Left renal pelvis (tissue), 4 donors: ENCODE measurements at places on chromosomes 7 and 10.

DNA sequence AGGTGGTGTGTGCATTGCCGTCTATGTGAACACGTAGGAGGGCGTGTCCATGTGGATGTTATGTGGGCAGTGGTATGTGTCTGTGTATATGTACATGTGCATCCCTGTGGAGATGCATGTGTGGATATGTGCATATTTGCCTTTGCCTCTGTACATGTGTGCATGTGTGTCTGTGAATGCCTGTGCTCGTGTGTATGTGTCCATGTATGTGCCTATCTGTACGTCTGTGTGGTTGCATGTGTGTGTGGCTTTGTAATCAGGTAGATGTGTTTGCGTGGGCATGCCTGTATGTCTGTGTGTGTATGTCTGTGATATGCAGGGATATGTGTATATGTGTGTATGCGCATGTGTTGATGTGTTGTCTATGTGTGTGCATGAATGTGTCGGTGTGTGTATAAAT lies 19.7 kb downstream of the ADCY1 start:
- DNase-seq = no peak

DNA sequence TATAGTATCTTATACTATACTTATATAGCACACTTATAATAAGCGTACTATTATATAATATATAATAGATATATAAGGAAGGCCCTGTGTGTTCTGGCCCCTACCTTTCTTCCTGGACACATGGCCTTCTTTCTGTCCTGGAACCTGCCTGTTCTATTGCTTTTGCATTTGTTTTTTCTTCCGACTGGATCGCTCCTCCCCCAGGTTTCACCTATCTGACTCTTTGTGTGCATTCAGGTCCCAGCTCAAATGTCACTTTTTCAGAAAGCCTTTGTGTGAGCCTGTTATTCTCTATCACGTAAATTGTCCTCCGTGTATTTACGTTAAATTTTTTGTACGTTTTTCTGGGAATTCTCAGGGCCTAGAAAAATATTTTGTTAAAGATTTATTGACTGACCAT lies 2.9 kb upstream of the TRIM8 start:
- no peak for DNase-seq

DNA sequence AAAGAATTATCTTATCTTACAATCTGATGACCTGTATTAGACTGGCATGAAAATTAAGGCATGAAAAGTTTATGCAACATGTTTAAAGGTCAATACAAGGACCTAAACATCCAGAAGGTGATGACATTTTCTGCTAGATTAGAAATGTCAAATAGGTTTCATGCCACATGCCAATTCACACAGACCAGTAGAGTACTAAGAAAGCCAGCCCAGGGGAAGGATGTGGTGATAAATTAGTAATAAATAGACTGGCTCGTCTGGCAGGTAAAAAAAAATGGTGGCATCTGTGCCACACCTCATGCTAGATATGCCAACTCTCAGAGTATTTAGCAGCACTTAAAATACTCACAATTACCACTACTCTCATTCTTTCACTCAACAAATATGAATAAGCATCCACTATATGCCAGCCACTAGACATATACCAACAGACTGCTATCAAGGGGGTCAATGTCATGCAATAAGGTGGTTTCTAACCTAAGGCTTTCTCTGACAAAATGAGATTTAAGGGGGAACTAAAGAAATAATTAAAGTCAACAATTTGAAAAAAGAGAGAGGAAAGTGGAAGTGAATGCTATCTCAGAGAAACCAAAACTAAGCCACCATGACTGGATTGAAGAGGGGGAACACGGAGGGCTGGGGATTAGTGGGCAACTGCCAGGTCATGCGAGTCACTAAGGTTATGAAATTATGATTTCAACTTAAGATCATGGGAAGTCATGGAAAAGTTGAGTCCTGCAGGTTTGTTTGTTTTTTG lies 83.5 kb downstream of the SGMS1 start:
- no peak for DNase-seq

GRCh38 chr7:1738511-1738910 lies 68.4 kb downstream of the ELFN1 start:
- DNase-seq = no peak

- DNase-seq = peak; percentile 60
These were observed 238.5 kb downstream of the PHF14 start for GRCh38 chr7:11212080-11212711.

DNA sequence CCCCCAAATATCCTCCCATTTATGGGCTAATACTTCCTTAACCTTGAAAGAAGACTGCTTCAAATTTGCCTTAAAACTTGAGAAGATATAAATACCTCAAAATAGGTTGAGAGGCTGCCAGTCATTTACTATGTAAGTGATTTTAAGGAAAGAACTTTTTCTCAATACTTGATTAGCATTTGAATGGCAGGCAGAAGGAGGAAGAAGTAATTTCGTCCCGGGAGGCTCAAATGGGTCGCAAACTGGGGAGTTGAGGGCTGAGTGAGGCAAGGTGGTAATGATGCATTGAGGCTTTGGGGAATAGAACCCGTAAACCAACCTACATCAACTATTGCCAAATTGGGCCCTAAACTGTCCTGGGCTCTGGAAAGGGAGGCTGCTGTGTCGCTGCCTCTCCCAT lies 11.1 kb downstream of the CAMK1D start:
- no peak for DNase-seq

DNA sequence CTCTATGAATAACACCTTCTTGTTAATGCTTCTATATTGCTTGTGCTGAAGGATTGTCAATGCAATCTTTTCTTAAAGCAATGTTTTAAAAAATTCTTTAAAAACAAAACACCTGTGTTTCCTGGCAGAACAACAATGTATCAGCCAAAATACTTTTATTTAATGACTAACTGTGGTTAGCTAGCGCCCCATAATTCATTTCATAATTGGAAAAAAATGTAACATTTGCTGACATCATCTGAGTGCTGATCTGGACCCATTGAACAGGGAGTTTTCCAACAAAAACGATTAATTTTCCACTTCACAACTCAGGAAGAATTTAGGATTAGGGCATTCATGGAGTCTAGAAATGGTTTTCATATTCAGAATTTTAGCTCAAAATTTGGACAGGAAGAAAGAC lies 137.6 kb upstream of the CDK6 start:
- no peak for DNase-seq

DNA sequence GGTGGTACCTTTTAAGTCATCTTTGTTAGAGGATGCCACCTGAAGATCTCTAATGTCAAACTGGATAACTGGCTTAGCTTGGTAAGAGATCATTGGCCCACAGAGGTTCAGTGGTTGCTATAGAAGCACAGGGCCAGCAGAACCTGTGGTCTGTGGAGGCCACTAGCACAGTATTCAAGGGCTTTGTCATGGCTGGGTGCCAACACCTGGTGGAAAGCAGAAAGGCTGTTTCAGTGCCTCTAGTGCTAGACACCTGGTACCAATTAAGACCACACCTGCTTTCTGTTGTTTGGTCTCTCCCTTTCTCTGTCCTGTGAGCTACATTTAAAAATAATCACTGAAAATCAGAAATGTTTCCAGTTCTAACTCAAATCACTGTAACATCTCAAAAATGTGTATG lies 10.0 kb upstream of the PCGF5 start:
- DNase-seq = no peak

DNA sequence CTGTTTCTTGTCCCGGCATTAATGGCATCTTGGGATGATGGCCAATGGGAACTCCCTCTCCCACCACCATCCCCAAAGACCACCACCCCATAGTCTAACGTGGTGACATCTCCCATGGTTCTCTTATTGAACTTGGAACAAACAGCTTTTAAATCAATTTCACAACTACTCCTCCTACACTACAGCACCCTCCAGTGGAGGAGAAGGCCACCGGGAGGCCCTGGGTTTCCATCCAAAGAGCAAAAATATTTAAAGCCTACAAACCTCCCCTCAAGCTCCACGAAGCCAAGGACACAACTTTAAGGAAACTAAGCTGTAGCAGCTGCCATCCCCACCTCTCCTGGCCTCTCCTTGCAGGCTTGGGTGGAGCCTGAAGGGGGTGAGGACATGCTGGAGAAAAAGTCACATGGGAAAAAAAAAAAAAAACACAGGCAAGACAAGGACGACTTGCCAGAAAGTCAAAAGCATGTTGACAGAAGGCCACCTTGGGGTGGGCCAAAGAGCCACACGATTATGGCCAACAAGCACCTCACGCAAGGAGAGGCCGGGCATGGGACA lies 94.0 kb upstream of the LANCL2 start:
- DNase-seq = no peak

DNA sequence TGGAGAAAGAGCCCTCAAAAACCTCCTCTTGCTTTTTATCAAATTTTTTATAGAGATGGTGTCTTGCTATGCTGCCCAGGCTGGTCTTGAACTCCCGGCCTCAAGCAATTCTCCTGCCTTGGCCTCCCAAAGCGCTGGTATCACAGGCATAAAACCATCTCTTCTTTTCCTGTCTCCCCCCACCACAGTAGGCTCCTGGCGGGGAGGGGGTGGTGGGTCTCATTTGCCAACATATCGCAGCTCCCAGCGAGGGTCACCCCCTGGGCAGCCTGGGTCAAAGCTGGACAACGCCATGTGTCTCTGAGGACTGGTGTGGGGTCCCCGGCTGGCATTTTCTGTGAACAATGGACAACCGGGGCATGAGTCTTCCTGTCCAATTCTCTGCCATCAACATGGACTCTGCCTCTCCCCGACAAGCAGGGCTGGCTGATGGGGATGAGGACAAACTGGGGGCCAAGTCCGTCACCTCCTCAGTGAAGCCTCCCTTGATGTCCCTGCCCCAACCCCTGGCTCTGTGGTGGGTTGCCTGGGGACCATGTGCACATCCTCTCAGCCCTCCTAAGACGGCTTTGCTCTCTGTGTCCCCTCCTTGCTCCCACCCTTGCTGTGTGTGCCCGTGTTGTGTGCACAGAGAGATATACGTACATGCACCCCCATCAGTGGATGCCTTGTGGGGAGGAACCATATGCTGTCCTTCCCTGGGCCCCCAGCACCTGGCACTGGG lies 86.4 kb upstream of the GNA12 start:
- no peak for DNase-seq

DNA sequence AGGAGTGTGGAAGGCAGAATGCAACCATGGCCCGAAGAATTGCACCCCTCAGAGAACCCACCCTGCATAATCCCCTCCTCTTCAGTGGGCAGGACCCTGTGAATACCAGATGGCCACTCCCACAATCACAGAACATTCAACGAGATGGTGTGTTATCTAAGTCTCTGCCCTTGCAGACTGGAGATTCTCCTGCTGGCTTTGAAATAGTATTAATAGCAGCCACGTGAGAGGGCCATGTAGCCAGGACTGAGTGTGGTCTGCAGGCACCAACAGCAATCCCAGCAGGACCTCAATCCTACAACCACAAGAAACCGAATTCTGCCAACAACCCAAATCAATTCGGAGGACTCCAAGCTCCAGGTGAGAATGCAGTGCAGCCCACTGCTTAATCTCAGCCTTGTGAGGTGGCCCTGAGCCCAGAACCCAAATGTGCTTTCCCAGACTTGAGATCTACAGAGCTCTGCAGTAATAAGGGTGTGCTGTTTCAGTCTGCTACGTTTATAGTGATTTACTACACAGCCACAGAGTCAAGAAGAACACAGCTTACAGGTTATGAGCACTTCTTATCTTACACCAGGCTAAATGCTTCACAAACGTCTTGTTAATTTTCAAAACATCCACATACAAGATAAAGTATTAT lies 72.1 kb downstream of the VOPP1 start:
- no peak for DNase-seq

- no peak for DNase-seq
These were observed 79.3 kb downstream of the MKI67 start for GRCh38 chr10:128046953-128047290.

- no peak for DNase-seq
These were observed 129.2 kb upstream of the UNC5B start for GRCh38 chr10:71082960-71083715.

DNA sequence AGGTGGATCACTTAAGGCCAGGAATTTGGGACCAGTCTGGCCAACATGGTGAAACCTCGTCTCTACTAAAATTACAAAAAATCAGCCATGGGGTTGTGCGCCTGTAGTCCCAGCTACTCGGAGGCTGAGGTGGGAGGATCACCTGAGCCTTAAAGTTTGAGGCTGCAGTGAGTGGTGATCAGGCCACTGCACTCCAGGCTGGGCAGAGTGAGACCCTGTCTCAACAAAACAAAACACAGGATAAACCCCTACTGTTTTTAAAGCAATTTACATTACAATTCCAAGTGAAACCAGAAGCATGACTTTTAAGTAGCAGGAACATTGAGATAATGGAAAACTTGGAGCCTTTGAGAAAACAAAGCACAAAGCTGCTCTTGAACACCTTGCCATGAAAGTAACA lies 92.4 kb upstream of the BTBD16 start:
- no peak for DNase-seq

- DNase-seq = peak; percentile 23
These were observed 559 bp upstream of the STEAP2 start for GRCh38 chr7:90210981-90211380.

- DNase-seq = no peak
These were observed 714.5 kb upstream of the POT1 start for GRCh38 chr7:125644109-125644508.

DNA sequence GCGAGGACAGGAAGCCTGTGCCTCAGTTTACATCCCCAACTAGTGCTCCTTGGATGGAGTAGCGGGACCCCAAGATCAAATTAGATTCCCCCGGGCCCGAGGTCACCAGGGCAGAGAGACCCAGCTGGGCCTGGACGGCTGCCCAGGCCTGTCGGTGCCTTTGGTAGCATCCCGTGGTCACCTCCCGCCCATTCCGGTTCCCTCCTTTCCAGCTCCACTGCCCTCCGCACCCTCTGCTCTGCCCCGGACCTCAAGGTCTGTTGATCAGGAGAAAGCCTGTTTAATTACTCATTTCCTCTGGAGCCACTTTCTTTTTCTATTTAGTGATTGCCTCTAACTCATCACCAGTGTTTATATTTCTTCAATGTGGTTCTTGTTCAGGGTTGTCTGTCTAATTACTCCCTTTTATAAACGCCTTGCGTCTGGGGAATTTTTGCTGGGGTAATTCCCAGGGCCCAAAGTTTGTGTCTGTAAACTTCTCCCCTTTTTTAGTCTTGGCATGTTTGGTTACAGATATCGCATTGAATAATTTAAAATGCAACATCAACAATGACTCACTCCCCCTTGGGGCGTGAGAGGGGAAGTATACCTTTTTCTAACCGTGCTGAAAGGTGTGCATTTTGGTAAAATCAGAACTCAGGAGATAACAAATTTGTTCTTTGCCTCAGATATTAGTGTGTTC lies 1.9 kb downstream of the FOXK1 start:
- no peak for DNase-seq

GRCh38 chr7:100759357-100760171 lies 26.2 kb downstream of the ZAN start:
- no peak for DNase-seq

DNA sequence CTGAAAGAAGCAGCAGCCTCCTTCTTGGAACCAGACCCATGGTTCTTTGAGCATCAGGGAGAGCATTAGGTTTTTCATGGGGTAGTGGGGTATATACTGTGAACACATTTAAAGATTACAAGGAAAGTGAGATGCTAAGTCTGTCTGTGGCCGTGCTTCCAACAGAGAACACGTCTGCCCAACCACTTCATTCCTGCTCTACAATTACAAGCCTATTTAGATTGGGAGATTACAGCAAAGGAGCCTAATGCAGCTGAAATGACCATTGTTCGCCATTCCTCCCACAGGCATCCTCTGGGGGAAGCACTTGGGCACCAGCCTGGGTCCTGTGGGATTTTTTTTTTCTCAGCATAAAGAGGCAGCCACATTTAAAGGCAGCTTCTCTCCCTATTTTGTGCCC lies 536.4 kb downstream of the XPNPEP1 start:
- DNase-seq = no peak
